ENCODE measurements at places on chromosomes 13 and 19.

GRCh38 chr13:42266473-42266872 lies 5.5 kb upstream of the AKAP11 start:
- no peak for DNase-seq

DNA sequence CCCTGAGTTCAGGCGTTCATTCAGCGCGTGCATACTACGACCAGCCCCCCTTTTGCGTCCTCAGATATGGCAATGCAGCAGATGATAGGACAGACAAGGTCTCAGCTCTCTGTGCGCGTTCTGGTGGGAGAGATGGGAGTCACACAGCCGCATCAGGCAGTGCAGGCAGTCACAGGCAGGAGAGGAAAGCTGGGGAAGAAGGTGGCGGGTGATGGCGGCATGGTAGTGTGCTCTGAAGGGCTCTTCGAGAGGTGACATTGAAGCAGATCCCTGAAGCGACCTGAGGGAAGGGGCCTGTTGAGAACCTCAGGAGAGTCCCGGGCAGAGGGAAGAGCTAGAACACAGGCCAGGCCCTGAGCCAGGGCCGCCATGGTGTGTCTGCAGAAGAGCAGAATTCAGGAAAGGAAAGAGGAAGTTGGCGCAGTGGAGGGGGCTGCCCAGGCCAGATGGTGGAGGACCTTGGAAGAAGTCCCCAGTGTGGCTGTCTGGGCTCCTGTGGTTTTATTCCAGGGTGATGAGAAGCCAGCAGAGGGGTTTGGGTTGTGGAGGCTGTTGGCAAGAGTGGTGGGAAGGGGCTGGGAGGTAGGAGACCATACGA lies 3.5 kb downstream of the USF2 start:
- DNase-seq = no peak

- no peak for DNase-seq
Observed at GRCh38 chr13:47216176-47216822, 319.4 kb upstream of the HTR2A start.

DNA sequence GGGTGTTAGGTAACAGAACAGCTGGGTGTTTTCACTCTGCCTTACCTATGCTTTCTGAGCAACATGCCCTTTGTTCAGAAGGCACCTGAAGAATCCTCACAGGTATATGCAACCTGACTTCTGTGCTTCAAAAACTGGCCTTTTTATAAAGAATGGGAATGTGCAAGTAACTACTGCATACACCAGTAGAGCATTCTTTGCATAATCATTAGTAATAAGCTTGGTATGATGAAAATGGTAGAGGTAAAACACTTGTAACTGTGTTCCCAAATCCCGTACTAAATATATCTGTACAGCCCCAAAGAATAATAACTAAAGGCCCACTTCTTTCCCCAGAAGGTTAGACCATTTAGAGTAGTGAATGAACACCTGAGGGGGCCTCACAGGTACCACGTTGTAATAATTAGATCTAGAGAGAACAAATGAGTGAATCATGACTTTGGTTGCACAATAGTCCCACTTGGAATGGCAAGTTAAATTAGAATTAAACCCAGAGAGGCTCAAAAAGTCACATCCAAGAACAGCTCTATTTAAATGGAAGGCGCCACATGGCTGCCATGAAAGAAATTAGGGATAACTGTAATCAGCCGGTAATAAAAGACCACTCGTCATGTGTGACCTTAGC lies 413.9 kb downstream of the KLF12 start:
- no peak for DNase-seq

GRCh38 chr19:29535984-29536508 lies 10.3 kb downstream of the VSTM2B start:
- DNase-seq = no peak

GRCh38 chr13:73303851-73304250 lies 245.0 kb downstream of the KLF5 start:
- no peak for DNase-seq

DNA sequence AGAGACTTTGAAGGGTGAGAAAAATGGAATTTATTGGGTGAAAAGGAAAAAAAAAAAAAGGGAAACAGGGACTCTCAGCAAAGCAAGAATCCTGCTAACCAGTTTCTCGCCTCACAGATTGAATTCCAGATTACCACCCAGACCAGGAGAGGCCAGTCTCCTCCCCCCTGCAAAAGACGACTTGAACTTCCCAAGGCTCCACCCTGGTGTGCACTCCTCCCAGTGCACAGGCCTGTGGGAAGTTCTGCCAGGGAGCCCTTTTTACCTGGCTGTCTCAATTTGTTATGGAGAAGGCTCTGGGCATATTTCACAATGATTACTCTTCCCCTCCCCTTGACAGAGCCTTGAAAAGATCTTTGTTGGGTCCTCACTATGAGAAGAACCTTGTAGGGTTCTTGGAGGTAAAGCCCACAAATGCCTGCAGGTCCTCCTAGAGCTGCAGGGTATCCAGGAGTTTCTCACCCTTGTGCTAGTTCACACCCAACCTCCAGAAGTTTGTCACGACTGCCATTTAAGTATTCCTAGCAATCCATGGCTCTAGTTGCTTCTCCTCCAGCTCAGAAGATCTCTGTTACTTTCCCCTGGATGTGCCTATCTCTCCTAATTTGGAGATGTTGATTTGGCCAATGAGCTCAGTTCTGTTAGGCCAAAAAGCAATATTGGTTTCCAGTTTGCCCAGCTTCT lies 229.8 kb upstream of the TMTC4 start:
- no peak for DNase-seq

GRCh38 chr19:33410915-33411401 lies 37.4 kb downstream of the CEBPG start:
- DNase-seq = no peak

GRCh38 chr19:39645800-39646411 lies 9.8 kb upstream of the LGALS16 start:
- DNase-seq = no peak

- DNase-seq = no peak
Observed at GRCh38 chr19:6744381-6745301, 5.2 kb downstream of the TRIP10 start.

DNA sequence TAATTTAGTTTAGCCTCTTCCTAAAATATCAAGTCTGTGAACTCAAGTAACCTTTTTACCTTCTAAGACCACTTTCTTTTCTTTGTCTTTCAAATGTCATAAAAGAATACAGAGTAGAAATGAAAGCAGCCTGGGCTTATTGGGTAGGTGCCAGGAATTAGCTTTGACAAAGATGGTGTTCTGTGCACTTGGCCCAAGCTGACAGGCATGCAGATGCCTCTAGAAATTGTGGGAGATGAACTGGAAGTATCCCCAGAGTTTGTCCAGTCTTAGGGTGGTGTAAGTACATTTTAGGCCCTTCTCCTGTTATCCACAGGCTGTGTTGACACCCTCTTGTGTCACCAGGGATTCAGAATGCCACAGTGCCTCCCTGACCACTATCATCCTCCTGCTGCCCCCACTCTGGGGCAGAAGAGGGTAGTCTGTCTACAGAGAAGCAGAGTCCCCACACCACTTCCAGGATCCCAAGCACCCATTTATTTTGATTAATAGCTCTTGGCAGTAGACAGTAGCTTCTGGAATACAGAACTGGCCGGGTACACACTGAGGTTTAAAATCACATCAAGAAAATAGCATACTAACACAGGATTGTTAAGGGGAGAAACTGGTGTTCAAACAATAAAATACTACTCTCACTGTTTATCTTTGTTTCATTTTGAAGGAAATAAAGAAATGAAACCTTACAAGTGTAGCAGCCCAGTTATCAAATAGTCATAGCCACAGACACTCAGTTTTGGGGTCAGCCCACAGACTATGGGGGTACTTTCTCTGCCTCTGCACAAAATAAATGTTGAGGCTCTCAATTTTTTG lies 343.2 kb downstream of the KCNRG start:
- DNase-seq = no peak

GRCh38 chr19:38506723-38507550 lies 73.4 kb downstream of the RYR1 start:
- DNase-seq = no peak

DNA sequence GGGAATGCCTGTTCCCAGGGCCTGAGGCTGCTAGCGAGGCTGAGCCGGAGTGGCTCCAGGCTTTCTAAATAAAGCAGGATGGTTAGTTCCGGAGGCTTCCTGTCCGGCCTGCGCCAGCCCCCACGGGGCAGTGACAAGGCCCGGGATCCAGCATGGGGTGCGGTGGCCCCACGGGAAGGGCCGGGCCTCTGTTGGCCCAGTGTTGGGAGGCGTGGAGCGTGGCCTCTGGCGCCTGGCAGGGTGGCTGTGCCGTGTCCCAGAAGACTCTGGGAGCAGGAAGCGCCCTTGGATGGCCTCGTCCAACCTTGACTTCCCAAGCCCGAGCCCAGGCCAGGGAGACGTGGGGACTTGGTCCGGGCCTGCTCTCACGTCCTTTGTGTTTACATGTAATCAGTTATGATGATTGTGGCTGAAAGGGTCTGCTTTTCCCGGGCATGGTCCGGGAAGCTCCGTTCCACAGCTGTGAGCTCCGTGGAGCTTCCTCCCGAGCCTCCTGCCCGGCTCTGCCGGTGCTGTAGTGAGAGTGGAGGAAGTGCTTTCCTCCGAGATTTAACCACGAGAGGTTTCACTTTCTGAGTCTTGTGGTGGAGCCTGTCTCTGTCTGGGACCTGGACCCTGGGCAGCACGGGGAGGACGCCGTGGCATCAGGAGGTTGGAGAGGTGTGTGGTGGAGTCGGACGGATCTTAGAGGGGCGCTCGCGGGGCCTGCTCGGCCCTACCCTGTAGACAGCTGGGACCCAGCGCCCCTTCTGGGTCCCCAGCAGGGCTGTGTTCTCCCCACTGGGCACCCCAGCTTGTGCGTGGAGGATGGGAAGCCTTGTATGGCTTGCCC lies 4.6 kb downstream of the GNA11 start:
- DNase-seq = no peak

DNA sequence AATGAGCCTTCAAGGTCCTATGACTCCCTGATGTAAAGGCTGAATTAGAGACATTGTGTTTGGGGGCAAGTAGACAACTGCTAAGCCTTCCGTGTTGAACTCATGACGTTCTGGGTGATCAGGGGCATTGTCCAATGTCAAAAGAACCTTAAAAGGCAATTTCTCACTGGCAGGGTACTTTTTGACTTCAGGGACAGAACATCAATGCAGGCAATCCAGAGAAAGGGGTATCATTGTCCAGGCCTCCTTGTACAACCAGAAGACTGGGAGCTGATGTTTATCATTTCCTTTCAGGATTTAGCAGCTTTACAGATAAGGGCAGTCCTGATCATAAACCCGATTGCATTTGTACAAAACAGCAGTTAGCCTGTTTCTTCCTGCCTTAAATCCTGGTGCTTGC lies 25.0 kb upstream of the SMAD9 start:
- no peak for DNase-seq

- no peak for DNase-seq
Observed at GRCh38 chr19:34041925-34042521, 130.3 kb upstream of the LSM14A start.

DNA sequence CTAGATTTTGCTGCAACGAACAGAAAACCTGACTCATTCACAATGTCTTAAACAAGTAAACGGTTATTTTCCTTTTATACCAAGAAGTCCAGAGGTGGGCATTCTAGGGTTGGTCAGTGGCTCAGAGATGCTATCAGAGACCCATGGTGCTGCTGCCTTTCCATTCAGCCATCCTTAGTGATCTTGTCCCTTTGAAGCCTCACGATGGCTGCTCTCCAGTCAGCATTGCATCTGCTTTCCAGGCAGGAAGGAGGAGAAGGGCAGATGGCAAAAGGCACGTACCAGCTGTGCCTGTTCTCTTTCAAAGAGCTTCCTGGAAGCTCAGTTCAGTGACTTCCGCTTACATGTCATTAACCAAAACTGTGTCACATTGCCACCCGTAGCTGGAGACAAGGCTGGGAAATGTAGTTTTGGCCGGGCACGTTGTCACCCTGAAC lies 30.1 kb downstream of the WDFY2 start:
- no peak for DNase-seq

DNA sequence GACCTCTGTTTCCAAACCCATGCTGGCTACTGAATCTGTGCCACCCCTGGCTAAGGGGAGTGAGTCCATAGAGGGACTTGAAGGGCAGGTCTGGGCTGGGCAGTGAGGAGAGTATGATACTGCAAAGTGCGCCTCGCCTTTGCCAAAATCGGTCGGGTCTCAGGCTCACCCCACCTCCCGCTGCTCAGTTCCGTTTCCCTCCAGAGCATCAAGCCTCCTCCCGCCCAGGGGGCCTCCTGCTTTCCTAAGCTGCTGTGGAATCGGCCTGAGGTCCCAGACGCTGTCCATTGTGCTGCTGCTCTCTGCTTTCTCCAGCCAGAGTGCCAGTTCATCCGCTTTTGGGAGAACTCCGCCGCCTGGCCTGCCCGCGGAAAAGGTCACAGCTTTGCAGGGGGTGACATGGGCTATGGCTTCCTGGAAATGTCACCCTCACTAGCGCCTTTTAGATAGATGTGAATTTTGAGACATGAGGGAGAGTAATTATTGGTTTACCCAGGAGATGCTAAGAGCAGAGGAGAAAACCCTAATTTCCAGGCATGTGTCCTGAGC lies 1418.4 kb downstream of the UQCRFS1 start:
- peak; percentile 17 for DNase-seq

- DNase-seq = no peak
Observed at GRCh38 chr19:45947926-45948325, 25.7 kb downstream of the NOVA2 start.

DNA sequence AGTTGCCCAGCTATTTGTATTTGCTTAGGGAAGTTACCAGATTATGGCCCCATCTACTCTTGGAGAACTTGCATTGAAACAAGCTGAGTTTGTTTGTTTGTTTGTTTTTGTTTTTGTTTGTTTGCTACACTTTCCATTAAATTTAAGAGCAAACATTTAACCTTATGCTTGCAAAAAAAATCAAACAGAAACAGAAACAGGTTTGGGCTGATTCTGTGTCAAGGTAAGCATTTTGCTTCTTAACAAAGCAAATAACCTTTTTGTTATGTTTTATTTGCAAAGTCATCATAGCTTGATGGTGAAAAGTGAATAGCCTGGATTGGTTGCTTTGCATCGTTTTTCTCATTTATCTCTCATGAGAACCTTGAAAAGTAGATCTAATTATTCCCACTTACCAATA lies 531.8 kb downstream of the EFNB2 start:
- no peak for DNase-seq

DNA sequence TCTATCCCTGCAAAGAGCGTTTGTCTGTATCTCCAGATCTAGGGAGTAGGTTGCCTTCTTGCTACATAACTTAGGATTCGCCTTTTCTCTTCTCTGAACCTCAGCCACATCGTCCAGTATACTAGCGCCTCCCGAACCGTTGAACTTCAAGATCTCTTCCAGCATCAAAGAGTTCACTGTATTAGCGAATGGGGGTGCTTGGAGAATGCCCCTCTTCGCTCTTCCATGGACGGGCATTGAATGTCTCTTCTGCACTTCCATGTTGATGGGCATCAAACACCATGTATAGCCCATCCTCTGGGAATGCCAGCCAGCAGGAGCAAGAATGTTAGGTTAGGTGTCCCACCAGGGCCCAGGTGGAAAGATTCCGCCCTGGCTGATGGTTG lies 575 bp upstream of the OXGR1 start:
- no peak for DNase-seq

DNA sequence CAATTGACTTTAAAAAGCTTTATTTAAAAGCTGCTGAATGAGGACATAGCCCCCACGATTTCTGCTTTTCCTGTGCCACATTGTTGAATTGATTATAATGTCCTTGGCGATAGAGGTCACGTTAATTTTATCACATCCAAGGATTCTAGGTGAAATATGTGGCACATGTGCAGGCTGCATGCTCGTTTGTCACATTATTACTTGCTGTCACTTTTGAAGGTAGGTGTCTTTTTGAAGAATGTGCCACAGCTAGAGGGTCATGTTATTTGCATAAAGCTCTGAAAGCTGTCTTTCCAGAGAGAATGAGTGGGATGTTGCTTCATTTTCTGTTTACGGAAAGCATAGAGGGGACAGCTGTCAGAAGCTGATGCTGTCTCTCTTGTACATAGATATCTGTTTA lies 927.6 kb upstream of the ATXN8OS start:
- DNase-seq = no peak

GRCh38 chr19:10809651-10810285 lies 26.2 kb downstream of the TMED1 start:
- no peak for DNase-seq
